Activated naive CD8-positive, alpha-beta T cell treated with anti-CD3 and anti-CD28 coated beads, Interleukin-2, amount 10 ng/mL, durations not matched to agents 7 days and 5 days (primary cell): ENCODE measurements at places on chromosomes 3 and 15.

DNA sequence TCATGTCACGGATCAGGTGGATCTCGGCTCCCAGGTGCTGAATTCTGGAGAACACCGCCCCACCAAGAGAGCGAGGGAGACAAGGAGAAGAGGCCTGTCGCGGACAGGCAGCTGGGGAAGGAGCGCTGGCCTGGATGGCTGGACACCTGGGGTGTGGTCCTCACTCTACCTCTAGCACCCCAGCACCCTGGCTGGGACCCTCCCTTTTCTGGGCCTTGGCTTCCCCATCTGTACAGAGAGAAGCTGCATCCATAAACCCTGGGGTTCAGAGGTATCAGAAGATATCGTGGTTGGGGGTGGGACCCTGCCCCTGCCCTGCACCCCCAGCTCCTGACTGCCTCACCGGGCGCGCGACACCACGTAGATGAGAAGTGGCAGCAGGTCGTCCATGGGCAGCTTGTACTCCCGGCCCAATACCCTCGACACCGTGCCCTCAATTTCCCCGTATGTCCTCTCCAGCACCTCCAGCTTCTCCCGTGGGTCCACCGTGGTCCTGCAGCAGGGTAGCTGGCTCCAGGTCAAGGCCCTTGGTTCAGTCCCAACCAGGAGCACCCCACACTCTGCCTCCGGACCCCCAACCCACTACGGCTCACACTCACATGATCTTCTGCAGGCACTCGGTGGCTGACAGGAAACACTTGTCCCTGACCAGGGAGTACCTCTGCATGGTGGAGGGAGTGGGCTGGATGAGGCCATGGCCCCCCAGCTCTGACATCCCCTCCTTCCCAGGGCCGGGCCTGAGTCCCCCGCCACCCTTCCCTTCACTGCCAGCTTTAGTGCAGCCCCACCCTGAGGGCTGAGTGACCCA lies 21.7 kb downstream of the ALS2CL start:
- peak; percentile 21 for DNase-seq

DNA sequence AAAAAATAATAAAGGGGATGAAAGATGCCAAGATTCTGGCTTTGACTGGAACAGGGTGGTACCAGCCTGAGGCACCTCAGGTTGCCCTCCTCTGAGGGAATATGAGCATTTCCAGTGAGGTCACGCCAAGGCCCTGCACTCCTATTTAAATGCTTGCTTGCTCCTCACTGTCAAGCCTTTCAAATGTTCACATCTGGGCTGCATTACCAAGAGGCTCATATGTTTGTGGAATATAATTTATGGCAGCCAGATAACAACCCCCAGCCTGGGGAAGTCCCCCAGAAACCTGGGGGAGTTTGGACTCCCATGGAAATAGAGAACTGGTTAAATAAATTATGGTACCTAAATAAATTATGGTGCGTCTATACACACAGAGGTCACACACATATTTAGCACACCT lies 88.4 kb downstream of the FRMD4B start:
- DNase-seq, result no peak

DNA sequence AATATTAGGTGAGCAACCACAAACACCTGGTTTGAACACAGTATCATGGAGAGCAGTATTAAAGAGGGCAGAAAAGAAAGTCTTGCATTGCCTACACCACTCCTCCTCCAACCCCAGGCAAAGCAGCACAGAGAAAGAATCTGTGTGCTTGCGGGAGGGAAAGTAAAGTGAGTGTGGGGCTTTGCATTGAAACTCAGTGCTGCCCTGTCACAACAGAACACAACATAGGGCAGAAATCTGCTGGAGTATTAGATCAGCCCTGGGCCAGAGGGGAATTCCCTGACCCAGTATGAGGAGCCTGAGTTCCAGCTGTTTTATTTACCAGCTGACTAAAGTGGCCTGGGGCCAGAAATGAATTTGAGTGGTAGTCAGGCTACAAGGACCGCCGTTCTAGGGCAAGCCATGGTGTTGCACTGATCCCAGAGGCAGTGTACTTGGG lies 75.5 kb downstream of the SPATA16 start:
- DNase-seq, result no peak

DNA sequence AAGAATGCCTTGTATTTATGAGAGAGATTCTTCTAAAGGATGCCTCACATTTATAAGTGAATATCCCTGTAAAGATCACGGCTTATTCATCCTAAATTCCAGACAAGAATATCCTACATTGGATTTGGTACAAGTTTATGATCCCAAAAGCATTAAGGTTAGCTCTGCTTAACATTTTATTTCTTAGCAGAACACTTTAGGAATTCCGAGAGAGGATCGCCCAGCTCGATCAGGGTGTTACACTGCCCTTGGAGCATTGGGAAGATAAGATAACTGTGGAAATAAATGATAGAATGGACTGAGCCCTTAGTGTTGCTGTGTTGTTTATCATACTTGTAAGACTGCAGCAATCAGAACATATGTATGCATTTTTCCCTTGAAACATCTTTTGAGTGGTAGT lies 223.0 kb upstream of the CDIN1 start:
- DNase-seq, result no peak

GRCh38 chr3:85535517-85535916 lies 576.7 kb downstream of the CADM2 start:
- no peak for DNase-seq

DNA sequence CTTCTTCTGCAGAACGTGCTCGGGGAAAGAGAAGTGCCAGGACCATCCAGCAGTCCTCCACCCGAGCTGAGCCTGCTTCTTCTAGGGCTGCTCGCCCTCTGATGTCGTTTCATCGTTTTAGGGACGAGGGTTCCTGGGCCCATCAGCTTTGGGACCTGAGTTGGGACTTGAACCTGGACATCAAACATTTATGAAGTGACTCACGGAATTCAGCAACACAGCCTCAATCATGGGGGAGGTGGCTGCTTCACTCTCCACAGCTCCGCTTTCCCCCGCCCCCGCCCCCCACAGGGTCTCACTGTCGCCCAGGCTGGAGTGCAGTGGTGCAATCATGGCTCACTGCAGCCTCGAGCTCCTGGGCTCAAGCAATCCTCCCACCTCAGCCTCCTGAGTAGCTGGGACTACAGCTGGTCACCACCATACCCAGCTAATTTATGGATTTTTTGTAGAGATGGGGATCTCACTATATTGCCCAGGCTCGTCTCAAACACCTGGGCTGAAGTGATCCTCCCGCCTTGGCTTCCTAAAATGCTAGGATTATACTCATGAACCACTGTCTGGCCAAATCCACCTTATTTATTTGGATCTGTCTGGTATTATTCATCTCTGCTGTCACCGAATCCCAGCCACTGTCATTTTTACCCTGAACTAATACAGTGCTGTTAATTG lies 725 bp upstream of the SCAMP2 start:
- DNase-seq, result no peak

DNA sequence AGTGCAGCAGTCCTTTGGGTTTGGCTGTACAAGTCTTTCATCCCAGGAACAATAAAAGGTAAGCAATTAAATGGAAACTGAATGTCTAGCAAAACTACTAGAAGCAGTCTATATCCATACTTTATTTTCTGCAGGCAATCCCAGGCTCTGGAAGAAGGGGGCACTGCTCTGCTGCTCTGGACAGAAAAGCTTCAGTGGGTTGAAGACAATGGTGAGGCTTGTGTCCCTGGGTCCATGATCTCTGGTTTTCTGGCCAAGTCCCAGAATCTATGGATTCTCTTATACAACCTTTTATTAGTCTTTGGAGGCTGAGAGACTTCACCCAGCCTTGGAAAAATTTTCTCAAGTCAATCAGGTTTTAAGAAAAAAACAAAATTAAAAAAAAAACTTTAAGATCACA lies 35.6 kb downstream of the SCAP start:
- no peak for DNase-seq

DNA sequence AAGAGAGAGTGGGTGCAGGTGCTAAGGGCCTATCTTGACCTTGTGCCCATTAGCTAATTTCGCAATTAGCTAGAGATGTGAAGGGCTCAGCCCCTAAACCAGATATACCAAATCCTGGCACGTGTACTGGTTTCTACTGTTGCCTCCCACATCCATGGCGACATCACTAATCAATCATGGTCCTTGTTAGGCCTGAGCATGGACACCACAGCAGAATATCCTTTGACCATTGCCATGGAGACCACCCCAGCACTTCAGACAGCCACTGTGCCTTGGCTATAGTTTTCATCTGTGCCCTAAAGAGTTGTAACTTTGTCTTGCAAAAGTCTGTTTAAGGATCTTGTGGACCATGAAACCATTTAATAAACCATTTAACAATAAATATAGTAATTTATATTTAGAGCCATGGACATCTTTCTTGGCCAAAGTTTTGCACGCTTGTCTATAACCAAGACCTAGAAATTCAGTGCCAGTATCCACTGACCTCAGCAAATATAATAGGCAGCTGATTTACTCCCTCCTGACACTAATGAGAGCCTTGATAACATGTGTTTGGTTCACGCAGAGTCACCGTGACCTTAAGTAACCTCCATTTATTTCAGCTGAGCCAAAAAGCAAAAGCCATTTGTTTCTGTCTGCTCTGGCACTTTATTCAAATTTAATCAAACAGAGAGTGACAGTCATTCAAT lies 43.4 kb downstream of the COLQ start:
- DNase-seq, result no peak

DNA sequence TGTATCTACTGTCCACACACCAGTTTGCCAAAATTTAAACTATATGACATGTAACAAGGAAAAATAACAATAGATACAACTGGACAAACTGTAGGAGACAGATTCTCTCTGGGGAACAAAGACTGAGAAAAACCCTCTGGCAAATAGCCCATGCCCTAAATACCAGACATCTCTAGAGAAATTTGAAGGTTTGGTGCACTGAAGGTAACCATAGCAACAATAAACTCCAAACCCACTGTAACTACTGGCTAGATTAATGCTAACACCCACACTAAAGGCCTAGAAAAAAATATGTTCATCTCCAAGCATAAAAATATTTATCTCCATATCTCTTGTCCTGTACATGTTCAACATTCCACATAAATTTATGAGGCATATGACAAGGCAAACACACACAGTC lies 267.1 kb downstream of the STXBP5L start:
- DNase-seq, result no peak

DNA sequence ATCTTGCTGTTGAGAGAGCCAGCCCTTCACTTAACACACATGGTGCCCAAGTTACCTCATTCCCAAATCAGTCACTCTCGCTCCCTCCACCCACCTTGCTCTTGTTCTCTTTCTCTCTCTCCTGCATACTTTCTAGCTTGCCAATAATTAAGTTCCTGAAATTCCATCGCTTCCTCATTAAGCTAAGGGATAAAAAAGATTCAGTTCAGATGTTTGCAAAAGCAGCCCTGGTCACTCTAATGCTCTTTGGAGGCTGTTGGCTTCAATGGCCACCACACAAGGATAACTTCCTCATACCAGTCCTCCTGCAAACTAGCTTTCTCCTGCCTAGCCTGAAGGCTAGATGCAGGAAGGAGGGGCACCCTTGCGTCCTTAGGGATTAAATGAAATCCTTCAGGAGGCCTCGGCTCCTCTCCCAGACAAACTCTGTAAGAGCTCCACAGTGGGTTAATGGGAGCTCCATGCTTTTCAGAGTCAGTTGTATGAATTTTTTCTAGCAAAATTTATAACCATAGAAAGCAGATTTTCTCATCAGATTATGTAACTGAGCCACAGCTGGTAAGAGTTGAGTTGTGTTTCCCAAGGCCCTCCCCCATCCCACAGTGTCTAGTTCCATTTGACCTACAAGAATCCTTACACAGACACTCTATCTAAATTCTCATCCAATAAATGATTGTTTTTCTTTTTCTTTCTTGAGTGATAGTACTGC lies 176.6 kb upstream of the TRIM42 start:
- DNase-seq, result no peak

GRCh38 chr15:39585389-39585841 lies 4.5 kb downstream of the THBS1 start:
- DNase-seq, result no peak

- no peak for DNase-seq
Measured at GRCh38 chr3:179961071-179961702, 75.5 kb downstream of the PEX5L start.

DNA sequence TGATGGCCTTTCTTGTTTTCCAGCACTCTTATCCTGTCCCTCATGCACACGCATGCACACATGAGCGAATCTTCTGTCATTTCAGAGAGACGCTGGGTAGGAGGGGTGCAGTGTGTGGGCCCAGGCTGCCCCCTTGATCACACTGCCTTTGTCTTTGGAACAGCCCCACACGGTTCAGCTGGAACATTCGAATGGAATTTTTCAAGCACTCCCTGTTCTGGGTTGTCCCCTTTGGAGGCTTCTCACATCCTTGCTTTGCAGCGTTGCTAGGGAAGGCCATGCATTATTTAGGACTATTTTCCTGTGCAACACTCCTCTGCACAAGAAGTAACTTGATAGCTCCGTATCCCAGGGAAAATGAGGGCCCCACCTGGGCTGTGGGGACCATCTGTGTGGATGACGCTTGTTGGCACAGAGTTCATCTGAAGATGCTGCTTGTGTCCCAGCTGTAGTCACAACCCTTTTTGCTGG lies 78.4 kb downstream of the SPSB4 start:
- no peak for DNase-seq

GRCh38 chr15:76196269-76197231 lies 114.7 kb downstream of the ETFA start:
- peak; percentile 17 for DNase-seq

- no peak for DNase-seq
Measured at GRCh38 chr3:10702961-10703740, 112.9 kb upstream of the SLC6A11 start.

DNA sequence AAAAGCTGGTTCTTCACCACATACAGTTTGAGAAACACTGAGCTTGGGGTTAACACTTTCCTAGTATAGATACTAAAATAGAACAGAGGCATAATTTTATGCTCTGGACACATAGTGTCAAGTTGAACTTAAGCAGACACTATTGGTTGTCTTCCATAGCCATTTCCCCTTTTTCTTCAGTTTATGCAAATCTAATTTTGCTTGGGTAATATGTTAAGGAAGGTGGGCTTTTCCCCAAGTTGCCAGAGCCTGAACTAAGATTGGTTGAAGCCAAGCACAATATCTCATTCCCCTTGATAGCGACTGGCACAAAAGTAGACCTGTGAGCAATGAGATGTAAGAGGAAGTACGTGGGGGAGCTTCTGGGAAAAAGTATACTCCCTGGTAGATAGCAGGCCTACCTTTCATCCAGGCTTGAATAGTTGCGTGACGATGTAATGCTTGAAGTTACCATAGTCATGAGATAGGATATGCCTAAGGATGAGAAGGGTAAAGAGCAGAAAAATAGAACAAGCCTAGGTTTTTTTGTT lies 4.5 kb upstream of the POPDC2 start:
- DNase-seq, result no peak

DNA sequence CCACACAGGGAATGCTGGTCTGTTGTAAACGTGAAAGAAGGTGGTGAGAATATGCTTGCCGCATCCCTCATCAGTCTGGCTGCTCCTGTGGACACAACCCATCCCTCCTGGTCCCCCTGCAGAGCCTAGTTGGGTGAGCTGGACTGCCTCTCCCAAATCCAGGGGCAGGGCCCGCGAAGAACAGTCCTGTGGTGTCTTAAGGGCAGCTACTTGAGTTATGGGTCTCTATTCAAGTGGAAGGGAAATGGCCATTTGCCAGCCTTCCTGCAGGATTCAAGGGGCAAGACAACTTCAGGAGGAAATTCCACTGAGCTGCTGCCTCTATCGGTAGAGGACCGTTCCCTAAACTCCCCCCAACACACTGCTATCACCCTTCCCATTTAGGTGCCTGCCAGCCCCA lies 98.9 kb downstream of the IQSEC1 start:
- no peak for DNase-seq

GRCh38 chr3:122977746-122978466 lies 49.7 kb downstream of the SEMA5B start:
- DNase-seq, result no peak

GRCh38 chr3:171416061-171416460 lies 44.1 kb downstream of the TNIK start:
- no peak for DNase-seq
